ENCODE measurements at places on chromosomes 5 and 9.

DNA sequence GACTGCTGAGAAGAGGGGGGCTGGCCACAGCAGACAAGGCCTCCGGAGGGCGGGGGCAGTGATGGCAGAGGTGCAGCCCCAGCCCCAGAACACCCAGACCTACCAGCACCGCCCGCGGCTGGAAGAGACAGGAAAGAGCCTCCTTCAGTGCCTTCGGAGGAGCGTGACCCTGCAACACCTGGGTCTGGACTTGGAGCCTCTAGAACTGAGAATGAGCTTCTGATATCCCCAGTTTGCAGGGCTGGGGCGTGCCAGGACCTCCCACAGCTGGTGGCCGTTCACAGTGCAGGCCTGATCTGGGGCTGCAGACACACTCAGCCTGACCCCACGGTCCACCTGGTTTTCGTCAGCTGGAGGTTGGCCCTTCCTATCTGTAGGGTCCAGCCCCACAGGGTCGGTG lies 9.1 kb downstream of the LCN10 start:
- no peak for DNase-seq

- no peak for DNase-seq
These were observed 647.3 kb upstream of the GRAMD2B start for GRCh38 chr5:125775896-125776295.

DNA sequence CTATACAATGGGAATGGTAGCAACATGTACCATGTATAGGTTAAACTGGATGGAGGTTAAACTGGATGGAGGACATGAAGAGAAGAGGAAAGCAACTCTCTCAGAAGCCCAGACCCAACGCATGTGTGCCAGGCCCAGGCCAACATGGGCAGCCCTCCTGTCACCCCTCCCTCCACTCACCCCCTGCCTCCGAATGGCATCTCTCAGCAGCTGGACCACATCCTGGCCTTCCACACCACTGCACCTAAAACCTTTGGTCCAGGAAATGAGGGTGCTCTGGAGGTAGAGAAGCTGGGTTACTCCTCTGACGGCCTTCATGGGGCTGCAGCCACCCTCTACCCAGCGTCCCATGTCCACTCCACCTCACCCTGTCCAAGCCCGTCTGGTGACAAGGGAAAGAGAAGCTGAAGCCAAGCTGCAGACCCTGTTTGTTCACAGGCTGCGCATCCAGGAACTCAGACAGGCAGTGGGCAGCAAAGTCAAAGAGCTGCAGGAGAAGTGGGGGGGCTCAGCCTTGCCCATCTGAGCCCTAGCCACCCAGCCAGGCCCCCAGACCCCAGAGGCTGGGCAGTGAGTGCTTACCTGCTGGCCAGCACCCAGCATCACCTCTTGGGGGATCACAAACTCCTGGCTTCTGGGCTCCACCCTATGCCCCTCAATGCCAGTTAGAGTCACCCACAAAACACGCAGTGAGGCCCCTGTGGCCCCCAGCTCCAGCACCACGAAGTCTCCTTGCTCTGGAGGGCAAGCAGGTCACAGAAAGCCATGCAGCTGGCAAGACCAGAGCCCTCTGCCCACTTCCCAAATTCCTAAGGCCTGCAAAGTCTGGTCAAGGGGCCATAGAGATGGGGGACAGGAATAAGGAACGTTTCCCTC lies 8.5 kb downstream of the HK3 start:
- no peak for DNase-seq

- DNase-seq: no peak
These were observed 4.0 kb upstream of the HNRNPA0 start for GRCh38 chr5:137758121-137758520.

DNA sequence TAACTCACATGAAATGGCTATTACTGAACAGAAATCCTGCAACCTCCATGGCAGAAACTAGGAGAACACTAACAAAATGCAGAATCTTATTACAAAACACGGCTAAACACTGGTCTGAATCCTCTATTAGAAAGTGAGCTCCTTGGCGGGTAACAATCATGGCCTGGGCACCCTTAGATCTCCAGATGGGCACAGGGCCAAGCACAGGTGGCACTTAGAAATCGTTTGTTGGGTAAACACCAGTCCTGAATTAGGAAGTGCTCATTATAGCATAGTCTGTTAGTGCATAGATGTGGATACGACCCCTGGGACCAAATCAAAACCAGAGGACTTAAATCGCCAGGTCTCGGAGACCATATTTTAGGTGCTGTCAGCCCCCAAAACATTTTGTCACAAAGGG lies 14.4 kb downstream of the VDAC1 start:
- DNase-seq: no peak

- DNase-seq: no peak
These were observed 112.0 kb upstream of the SPOCK1 start for GRCh38 chr5:137611011-137611580.

DNA sequence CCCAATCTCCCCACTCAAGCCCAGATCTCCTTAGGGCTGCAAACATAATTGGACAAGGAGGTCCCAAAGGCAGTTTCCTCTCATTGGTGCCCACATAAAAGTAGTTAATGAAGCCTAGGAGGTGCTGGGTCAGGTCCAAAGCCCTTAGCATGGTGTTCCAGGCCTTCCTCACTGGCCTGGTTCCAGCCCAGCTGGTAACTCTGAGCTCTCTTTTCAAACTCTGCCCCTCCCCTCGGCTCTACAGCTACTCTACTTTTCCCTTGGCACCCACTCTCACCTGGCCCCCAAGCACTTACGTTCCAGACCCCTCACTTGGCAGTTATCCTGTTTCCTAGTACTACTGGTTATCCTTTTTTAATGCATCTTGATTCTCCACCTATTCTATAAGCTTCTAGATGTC lies 9.9 kb downstream of the SEPTIN8 start:
- DNase-seq: no peak

GRCh38 chr9:112582371-112583262 lies 96.0 kb downstream of the KIAA1958 start:
- DNase-seq: no peak

DNA sequence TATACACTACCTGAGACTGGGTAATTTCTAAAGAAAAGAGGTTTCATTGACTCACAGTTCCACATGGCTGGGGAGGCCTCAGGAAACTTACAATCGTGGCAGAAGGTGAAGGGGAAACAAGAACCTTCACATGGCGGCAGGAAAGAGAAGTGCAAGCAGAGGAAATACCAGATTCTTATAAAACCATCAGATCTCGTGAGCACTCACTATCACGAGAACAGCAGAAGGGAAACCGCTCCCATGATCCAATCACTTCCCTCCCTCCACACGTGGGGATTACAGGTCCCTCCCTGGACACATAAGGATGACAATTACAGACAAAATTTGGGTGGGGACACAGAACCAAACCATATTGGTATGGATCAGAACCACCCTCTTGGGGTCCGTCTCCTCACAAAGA lies 44.2 kb upstream of the SPIN1 start:
- DNase-seq: no peak

- no peak for DNase-seq
These were observed 449.3 kb upstream of the KLF4 start for GRCh38 chr9:107938801-107939386.

DNA sequence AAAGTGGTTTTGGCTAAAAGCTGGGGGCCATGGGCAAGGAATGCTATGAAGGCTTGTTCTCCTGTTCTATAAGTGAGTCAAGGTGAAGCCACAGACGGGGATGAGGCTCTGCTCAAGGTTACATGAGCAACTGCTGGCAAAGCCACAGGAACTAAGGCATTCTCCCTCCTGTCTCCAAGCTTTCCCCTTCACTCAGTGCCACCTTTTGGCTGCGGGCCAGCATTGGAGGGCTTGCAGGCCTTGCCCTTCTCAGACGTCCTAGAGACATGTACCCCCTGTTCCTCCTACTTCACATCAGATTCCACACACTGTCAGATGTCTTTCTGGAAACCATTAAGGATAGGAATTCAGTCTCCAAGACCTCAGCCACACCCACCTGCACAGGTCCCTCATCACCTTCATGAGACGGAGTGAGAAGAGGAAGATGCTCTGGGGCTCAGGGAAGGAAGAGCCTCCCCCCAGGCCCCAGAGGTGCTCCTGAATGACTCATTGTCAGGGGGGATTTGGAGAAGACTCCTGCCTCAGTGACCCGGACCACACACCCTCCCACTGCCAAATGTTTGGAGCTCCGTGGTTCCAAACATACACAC lies 20.5 kb upstream of the MEIKIN start:
- DNase-seq: no peak

GRCh38 chr5:41851116-41851515 lies 19.1 kb downstream of the OXCT1 start:
- DNase-seq: no peak

DNA sequence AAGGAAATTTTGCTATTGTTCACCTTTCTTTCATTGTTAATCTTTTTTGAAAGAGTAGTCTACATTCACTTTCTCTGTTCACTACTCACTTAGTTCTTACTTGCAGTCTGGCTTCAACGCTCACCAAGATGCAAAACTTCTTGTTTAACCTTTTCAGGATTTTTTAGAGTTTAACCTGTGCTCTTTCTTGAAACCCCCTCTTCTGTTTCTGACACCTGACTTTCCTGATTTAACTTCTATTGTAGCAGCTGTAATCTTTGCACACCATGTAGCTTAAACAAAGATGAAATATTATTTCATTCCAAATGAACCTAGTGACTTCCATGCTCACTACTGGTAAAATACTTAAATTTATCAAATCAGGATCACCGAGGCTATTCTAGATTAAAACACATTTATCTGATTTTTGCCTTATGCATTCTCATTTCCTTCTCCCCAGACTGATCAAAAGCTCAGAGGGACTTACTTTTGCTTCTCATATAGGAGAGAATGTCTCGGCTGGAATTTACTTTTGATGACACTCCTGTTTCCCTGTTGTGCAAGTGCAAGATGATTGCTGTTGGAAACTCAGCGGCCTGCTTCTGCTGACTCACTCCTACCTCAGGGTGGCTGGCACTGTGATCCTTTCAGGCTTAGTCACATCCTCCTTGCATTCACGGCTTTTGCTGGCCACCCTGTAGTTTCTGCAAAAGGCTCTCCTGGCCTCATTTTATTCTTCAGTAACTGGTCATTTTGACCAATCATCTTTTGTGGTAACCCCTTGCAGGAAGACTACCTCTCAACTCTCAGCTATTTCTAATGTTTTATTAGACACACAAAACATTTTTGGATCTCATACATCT lies 109.3 kb upstream of the IFNE start:
- peak; percentile 49 for DNase-seq

- no peak for DNase-seq
These were observed 34.8 kb downstream of the ADAMTS12 start for GRCh38 chr5:33857037-33857436.

DNA sequence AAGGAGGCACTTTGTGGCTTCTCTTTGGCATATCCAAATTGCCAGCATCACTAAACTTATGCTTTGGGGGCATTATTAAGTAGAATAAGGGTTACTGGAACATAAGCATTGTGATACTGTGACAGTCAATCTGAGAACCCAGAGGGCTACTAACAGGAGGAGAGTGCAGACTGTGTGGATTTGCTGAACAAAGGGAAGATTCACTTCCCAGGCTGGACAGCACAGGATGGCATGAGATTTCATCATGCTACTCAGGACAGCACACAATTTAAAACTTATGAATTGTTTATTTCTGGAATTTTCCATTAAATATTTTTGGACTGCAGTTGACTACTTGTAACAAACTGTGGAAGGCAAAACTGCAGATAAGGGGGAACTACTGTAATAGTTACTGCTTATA lies 212.5 kb downstream of the TMC1 start:
- no peak for DNase-seq

GRCh38 chr5:147454996-147455677 lies 54.7 kb downstream of the DPYSL3 start:
- DNase-seq: no peak

DNA sequence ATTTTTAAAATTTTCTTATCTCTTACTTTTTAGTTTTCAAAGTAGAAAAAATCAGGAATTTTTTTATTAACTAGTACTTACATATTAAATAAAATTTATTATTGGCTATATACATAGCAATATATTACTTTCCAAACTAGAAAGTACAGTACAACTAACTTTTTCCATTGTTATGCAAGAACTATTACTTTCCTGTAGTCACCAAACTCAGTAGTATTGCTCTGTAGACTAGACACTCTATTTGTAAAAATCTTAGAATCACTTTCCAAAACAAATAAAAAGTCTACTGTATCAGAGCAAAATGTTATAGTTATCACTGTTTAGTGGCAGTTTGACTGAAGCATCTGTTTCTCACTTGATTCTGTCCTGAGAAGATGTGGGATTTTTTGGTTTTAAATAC lies 55.3 kb upstream of the MACIR start:
- DNase-seq: no peak
